ENCODE measurements at places on chromosomes 7 and 10.

DNA sequence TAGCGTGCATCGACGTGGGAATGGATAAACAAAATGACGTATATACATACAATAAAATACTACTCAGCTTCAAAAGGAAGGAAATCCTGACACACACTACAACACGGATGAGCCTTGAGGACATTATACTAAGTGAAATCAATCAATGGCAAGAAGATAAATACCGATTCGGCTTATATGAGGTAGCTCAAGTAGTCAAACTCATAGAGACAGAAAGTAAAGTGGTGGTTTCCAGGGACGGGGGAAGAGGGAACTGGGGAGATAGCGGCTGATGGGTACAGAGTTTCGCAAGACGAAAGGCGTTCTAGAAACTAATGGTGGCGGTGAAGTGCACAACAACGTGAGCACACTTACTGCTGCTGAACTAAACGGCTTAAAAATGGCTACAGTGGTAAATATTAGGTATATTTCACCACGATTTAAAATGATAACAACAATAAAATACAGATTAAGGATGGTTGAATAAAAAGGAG is 516.7 kb downstream of the PARD3 start:
- DNase-seq, result no peak

DNA sequence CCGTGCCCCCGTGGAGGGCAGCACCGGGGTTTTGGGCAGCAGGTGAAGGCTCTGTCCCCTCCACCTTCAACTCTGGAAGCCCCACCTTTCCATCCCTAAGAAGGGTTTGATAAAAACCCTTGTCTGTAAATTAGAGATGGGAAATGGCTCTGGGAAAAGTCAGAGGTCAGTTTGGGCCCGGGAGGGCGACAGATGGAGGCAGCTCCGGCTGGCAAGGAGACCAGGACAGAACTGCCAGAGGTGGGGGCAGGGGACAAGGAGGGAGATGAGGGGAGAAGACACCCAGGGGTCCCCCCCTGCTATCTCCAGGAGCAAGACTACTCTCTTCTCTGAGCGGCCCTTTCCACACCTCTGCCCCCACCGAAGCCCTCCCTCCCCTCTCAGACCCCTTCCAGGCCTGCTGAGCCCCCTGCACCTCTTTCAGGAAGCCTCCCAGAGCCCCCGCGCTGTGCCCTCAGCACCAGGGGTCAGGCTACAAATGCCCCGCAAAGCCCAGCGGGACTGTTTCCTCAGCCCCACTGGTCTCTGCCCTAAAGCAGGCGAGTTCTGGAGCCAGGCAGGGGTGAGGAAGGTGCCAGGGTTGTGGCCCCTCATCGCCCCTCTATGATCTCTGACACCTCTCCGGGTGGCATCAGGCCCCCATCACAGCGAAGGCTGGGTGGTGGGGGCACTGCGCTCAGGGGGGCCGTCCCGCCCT is 980 bp upstream of the SH2B2 start:
- no peak for DNase-seq

- DNase-seq, result no peak
These were observed 9.8 kb downstream of the DNAJB12 start for GRCh38 chr10:72344932-72345331.

DNA sequence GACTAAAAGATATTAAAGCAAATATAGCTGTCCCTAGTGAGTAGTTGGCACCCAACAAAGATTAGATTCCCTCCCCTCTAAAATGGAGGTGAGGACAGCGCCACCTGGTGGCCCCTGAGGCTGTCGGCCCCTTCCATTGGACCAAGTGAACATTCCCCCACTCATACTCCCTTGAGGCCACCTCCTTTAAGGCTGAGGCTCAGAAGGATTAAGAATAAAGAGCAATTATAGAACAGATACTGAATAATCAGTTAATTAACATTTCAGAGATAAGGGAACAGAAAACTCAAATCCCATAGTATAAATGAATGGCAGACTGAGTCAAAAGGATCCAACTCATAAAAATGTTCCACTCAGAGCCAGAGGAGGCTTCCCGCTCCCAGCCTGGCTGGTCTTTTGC is 130.4 kb upstream of the GHITM start:
- DNase-seq, result no peak

DNA sequence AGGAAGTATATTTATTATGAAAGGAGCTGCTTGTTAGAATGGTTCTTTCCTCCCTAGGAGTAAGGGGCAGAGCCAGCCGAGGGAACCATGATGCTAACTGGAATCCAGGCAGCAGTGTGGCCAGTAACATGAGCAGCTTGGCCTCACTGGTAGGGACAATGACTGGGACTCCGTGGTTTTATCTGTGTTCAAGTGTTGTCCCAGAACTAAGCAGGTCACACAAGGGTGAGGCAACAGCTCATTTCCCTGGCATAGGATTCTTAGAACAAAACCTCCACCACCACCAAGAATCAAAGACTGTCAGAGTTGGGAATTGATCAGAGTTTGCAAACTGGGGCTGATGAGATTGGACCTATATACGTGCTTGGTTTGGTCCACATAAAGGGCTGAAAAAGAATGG is 138.9 kb upstream of the COBL start:
- no peak for DNase-seq

DNA sequence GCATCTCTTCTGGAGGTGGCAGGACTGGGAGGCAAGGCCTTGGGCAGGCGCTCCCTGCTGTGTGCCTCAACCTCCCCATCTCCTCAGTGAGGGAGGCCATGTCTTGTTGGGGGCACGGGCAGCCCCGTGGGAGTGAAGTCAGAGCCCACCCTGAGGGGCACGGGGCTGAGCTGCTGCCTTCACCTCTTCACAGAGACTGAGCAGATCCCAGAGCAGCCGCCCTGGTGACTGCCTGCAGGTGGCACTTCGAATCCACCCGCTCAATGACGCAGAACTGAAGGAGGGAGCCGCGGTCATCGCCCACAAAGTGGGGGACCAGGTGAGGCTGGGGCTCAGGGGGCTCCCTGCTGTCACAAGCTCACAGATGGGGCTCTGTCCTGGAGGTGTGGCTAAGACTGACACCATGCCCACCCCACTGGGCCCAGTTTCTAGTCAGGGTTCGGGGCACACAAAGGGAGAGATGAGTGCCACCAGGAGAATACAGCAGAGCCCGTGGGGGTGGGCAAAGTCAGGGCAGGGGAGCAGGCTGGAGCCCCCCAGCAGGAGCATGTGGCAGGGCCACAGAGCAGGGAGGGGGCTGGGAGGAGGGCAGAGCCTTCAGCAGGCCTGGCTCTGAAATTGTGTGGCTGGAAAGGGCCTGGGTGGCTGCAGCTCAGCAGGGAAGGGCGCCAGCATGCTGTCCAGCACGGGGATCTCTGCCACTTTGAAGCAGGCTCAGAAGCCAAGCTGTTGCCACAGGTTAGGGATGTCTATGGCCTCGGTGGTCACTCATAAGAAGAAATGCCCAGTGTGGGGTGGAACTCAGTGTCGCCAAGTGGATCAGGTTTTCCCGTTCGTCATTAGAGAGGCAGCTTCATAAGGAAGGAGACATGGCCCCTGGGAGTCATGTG is 18.8 kb upstream of the CHST12 start:
- DNase-seq, result no peak

- DNase-seq, result no peak
These were observed 7.8 kb downstream of the LIPM start for GRCh38 chr10:88810196-88810961.

DNA sequence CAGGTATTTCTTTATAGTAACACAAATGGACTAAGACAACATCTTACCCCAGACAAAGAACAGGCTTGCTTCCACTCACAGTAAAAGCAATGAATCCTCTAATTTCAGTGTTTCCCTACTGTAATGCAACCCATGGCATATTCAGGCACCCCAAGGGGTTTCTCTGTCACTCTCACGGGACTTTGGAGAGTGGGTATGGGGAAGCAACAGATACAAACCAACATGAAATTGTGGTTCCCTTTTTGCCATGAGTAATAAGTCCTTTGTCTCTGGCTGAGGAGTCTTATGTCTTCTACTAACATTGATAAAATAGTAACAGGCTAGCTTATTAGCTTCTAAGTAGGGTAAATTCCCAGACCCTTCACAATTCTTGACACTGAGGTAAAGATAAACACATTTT is 51.4 kb upstream of the AOAH start:
- no peak for DNase-seq

- no peak for DNase-seq
These were observed 792.6 kb upstream of the C7orf33 start for GRCh38 chr7:147798001-147798400.

DNA sequence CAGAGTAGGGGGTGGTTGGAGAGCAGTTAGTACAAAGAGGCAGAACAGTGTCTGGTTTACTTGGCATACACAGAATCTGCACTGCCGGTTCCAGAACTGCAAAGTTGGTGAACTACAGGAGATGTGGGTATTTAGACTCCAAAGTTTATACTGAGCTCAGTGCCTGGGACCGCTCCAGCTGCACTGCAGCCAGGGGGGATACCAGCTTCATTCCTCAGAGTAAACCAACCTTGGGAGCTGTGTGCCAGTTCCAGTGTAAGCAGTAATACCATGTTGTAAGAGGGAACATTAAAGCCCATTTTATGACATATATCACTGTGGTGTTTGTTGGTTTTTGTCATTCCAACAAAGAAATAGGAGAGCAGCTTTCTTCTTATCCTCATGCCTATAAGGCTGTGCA is 23.4 kb downstream of the LOXL4 start:
- DNase-seq, result no peak

DNA sequence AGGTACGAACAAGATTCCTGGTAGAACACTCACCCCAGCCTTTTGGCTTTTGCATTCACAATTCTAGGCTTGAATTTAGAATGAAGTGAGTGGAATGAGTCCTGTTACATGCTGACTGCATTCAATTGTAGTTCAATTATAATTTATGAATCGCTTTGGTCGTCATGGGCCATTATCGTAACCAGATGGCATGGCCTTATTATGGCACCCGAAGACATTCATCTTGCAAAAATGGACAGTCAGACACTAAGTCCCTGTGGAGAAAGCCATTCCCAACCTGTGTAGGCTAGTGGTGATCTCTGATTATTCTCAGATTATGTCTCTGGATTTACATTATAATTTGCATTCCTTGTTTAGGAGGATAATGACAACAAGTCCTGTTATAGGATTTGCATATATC is 292.4 kb upstream of the NPSR1 start:
- no peak for DNase-seq

DNA sequence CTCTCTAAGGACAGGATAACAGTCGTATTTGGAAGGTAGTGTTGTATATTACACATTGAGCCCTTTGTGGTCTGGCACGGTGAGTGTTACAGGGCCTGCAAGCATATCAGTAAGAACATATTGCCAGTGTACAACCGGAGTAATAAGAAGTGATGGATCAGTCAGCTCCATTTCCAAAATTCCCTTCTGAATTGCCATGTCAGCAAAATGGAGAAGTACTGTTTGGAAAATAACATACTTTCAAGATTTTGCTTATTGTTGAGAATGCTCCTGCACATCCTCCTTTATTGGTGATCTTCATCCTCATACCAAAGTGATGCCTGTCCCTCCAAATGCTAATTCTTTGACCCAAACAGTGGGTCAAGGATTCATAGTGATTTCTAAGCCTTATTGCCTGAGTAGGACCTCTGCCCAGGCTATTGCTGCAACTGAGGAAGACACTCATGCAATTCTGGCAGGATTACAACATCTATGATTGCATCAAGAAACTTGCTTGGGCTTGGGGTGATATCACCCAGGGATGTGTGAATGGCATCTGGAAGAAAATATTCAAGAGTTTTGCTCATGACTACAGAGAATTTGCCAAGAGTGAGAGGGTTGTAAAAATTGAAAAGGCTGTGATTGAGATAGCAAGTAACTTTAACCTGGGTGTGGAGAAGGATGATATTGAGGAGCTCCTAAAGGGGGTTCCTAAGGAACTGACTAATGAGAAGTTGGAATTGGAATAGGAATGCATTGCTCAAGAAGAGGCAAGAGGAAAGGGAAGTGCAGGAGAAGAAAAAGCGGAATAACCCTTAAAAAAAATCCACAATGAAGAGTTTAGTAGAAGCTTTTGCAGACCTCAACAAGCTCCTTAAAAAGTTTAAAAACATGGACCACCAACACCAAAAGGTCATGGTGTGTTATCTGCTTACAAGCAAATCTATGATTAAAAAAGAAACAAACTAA is 452.2 kb upstream of the SORCS1 start:
- DNase-seq, result no peak

DNA sequence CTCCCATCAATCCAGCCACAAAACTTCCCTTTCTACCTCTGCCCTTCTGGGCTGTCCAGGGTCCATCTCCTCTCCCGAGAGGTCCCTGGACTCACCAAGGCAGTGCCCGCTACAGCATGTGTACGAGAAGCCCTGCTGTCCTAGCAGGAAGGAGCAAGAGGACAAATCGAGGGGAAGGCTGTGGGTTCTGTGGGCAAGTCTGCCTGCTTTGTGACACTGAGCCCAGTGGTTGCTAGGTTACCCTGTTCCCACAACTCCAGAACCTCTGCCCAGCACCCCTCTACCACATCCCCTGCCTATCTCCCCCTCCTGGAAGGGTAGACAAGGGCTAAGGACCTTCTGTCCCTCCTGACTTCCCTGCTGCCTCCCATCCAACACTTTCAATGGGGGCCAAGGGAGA is at the start of gene TBATA:
TSS of gene TBATA (minus strand) at position 188 of the 400 bp plus-strand sequence. CDS start 1,998 bp downstream, outside the sequence.
- no peak for DNase-seq

- no peak for DNase-seq
These were observed 1.3 kb upstream of the FZD8 start for GRCh38 chr10:35643151-35644049.

- no peak for DNase-seq
These were observed 77.5 kb upstream of the MEOX2 start for GRCh38 chr7:15764010-15764409.

GRCh38 chr7:73520673-73521635 is 1.1 kb downstream of the BAZ1B start:
- no peak for DNase-seq

- DNase-seq, result no peak
These were observed 83.7 kb upstream of the AFAP1L2 start for GRCh38 chr10:114487815-114488536.

DNA sequence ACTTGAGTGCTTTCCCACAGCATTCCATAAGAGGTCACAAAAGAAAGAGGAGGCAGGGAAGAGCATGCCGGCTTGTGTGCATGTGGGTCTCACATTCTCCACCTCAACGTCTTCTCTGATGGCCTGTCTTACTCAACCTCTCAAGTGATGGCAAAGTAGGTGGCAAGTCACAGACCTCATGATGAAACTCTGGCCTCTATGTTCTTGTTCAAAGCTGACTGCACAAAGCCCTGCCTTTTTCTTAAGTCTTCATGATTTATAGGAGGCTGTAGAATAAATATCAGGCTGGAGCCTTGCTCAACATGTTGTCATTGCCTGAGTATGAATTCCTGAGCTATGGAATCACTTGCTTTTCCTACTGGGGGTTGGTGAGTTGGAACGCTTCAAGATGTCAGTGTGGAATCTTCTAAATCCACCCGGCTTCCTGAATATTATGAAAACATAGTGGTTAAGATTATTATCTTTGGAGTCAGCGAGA is 213.6 kb upstream of the INHBA start:
- DNase-seq, result peak; percentile 100

GRCh38 chr10:127524908-127525665 is 24.0 kb upstream of the NPS start:
- no peak for DNase-seq

- no peak for DNase-seq
These were observed 102.1 kb upstream of the ANLN start for GRCh38 chr7:36287371-36288241.

- no peak for DNase-seq
These were observed 51.2 kb upstream of the NXPH1 start for GRCh38 chr7:8382004-8382730.

- DNase-seq, result no peak
These were observed 61.6 kb upstream of the BTRC start for GRCh38 chr10:101292194-101293006.

- DNase-seq, result peak; percentile 33
These were observed 190.3 kb downstream of the TWIST1 start for GRCh38 chr7:18927134-18927533.

Measured in GM04503 (cell line).